Right forelimb (tissue), 1 donor: ENCODE measurements at places on chromosomes 7 and 10.

GRCh38 chr10:14450041-14450491 lies 119.3 kb upstream of the FRMD4A start:
- DNase-seq: no peak

- peak; percentile 44 for DNase-seq
Measured at GRCh38 chr7:107387128-107387527, 82.7 kb upstream of the GPR22 start.

GRCh38 chr7:131747658-131748232 lies 191.3 kb upstream of the PODXL start:
- no peak for DNase-seq

GRCh38 chr10:3271354-3272115 lies 99.0 kb upstream of the PITRM1 start:
- DNase-seq: peak; percentile 37

GRCh38 chr7:12386313-12386740 lies 17.3 kb downstream of the VWDE start:
- DNase-seq: no peak
